ENCODE measurements at places on chromosomes 3 and 15.

GRCh38 chr15:74349241-74349778 lies 18.1 kb downstream of the CYP11A1 start:
- no peak for DNase-seq

DNA sequence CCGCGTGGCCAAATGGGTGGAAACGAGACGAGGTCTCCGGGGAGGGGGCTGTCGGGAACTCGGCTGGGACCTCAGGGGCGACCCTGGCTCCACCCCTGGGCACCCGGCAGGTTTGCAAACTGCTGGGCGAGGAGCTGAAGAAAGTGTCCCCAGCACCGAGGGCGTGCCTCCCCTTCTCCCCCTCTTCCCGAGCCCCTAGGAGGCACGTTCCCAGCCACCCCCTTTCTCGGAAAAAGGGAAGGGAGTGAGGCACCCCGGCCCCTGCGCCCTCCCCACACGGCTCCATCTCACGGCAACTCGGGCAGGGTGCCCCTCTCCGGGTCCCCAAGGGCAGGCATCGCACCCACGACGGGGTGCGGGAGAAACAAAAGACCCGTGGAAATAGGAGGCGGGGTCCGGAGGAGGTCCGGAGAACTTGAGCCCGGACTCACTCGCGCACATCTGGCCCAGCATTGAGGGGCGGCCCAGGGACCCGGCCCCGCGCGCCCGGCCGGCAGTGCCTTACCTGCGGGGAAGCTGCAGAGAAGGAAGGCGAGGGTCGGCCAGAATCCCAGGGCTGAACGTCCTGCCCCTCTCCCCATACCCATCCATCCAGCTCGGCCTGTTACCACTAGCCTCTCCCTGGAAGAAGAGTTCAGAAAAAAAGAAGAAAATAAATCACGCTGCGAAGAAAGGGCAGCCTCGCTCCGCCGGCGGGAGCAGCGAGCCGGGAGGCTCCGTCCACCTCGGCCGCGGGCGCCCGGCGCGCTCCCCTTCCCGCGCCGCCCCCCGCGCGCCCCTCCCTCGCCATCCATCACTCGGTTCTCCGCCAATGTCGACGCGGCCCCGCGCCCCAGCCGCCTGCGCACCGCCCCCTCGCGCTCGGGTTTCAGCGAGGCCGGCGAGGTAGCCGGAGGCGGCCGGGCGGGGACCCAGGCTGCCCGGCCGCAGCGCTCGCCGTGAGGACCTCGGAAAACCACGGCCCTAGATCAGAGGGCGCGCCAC lies 16.3 kb downstream of the RGMA start:
- DNase-seq, result no peak

- DNase-seq, result no peak
These were observed 211.2 kb downstream of the CNTN3 start for GRCh38 chr3:74403307-74403706.

DNA sequence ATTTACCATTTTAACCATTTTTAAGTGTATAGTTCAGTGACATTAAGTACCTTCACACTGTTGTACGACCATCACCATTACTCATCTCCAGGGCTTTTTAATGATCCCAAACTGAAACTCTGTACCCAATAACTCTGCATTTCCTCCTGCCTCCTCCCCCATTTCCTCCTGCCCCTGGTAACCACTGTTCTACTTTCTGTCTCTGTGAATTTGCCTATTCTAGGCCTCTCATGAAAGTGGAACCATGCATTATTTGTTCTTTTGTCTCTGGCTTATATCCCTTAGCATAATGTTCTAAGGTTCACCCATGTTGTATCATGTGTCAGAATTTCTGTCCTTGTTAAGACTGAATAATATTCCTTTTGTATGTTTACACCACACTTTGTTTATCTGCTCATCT lies 154.2 kb downstream of the MECOM start:
- DNase-seq, result no peak

GRCh38 chr3:152405915-152406802 lies 137.4 kb downstream of the MBNL1 start:
- peak; percentile 97 for DNase-seq

DNA sequence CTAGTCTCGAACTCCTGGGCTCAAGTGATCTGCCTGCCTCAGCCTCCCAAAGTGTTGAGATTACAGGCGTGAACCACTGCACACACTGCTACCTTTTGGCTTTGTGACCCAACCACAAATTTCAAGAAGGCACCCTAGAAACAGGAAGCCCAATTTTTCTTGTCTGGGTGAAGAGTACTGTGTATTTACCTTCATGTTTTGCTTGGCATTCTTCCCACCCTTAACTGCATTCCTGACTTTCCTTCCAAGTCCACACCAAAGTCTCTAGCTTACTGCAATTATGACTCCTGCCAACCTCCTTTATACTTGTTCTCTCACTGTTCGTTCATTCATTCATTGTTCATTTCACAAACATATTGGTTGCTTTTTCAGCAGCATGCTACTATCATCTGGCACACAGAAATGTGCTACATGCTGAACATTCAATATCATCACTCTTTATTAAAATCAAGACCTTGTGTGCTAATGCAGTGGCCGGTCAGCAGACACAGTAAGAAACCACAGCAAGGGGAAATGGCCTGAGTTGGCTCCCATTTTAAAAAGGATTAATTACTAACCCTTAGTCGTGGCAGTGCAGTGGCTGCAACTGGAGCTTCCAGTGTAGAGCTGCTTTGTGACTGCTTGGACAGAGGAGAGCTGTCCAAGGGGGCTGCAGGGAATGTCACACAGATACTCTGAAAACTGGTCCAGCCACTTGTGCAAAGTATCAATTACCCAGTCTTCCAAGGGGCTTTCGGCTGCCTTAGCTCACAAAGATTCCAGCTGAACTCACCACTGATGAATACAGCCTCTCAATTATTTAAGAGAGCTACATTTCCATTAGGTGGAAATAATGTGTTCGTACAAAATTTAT lies 94.0 kb downstream of the ETFA start:
- DNase-seq, result no peak

DNA sequence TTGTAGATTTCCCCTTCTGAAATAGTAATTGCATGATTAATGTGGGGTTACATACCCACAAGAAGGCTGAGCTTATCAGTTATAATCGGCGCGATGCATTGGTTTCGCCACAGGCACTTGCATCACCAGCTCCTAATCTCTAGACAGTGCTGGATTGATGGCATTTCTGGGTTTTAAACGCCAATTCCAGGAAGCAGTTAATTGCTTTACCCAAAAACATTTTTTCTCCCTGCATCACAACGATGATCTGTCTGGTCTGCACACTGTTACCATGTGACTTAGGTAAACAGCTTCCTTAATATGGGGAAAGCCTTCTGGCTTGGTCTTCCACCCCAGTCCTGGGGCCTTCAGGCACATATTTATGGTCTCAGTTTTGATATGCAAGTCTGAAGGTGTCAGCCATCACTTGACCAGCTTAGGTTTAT lies 70.0 kb upstream of the HEG1 start:
- peak; percentile 29 for DNase-seq

- peak; percentile 83 for DNase-seq
These were observed 54.7 kb upstream of the TRAK1 start for GRCh38 chr3:42036483-42036823.

DNA sequence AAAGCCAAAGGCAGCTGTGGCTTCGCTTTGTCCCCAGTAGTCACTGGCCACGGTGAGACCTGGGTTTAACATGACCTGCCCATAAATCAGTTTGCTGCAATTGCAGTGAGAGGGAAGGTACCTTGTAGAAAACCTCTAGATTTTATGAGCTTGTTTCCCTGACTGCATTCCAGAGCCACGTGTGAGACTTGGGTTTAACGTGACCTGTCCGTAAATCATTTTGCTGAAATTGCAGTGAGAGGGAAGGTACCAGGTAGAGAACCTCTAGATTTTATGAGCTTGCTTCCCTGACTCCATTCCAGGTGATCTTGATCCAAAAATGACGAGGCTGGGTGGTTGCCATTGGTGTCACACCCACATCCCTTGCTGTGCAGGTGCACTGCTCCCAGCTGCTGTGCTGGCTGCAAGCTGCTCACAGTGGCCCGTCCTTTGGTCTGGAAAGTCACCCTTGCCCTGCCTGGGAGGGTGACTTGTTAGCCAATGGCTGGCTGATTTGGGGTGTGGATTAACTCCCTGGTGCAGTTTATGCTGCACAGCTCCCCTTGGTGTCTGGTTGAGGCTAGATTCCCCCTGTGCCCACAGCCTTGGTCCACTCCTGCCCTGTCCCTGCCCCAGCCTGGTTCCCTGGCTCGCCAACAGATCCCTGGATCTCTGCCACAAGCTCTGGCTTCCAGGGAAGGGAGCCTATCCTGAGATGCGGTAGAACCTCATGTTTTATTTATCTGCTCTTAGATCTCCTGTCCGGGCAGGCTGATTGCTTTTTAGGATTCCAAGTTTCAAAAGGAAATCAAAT lies 192.7 kb upstream of the CTDSPL start:
- no peak for DNase-seq

- DNase-seq, result no peak
These were observed 230.8 kb upstream of the MCTP2 start for GRCh38 chr15:94000606-94001005.

GRCh38 chr15:88648357-88649214 lies 9.8 kb downstream of the ISG20 start:
- no peak for DNase-seq

DNA sequence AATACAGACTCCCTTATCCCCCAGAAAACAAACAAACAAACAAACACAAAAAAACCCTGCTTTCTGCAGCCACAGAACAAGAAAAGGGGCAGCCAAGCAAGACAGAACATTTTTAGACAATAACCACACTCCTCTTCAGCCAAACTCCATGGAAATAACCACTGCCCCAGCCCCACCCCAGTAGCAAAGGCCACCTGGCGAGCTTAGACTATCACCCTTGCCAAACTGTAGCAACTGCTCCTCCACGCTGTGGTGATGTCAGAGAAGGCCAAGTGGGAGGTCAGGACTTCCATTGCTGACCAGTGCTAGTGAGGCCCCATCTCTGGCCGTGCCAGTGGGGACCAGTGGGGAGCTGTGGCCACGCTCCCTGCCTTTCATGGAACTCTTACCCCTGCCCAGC lies 60.3 kb upstream of the CHRNA7 start:
- no peak for DNase-seq

DNA sequence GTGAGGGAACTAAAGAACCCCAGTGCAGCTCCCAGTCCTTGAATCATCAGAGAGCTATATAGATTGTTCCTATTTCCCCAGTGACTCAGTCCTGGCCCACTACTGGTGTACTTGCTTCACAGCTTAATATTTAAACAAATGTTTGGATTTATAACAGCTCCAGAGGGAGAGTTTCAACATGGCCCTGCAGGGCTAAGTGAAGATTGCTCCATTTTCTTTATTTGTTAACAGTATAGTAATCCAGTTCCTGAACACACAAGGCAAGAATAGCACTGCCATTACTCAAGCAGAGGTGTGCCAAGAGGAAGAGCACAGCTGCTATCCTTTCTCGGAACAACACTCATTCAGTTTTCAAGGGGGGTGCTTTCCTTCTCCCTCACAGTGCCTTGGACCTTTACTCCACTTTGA lies 6.5 kb downstream of the SQOR start:
- peak; percentile 98 for DNase-seq

GRCh38 chr15:89677381-89677780 lies 1.8 kb downstream of the PLIN1 start:
- no peak for DNase-seq

DNA sequence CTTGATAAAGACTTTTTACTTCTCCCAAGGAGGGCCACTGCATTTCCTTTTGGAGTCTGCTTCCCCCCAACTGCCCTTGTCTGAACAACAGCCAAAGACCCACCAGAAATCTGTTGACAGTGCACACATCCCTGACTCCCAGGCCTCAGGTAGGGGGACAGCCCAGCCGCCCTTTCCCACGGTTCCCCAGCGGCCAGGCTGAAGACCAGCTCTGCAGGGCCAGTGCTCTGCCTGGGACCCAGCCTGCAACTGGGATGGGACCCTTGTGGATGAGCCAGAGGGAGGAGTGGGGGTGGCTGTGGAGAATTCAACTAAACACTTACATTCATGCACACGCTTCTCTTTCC lies 8.1 kb upstream of the PRR23E start:
- no peak for DNase-seq

DNA sequence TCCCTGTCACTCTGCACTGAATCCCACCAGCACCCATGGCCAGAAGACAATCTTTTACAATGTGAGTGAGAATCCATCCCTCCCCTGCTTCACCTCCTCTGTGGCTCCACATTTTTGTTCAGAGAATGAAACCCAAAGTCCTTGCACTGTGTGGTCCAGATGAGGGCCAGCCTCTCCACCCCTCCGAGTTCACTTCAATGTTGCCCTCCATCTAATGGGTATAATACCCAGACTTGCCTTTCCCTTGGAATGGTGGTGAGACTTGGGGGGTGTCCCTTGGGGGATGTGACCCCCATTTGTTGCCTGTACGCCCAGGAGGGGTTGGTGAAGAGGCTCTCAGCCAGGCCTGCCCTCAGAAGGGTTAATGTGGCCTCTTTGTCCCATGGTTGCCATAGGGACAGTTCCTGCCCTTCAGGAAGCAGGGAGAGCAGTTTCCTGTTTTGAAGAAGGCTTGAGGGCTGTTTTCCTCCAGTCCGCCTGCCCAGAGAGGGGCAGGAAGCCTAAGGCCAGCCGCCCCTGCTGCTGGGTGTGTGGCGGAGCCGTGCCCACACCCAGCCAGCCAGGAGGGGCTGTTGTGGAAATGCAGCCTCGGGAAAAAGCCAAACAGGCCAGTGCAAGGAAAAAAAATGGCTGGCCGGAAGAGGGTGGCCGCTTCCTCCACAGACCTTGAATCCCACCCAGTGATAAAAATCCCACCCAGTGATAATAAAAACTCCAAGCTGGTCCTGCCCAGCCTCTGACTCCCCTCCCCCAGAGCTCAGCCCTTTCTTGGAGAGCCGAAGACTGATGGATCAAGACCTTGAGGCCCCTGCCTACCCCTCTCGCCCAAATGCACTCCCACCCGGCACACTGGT lies 14.6 kb upstream of the FGD5 start:
- DNase-seq, result no peak

GRCh38 chr15:67064607-67065530 lies 533 bp upstream of the SMAD3 start:
- no peak for DNase-seq

DNA sequence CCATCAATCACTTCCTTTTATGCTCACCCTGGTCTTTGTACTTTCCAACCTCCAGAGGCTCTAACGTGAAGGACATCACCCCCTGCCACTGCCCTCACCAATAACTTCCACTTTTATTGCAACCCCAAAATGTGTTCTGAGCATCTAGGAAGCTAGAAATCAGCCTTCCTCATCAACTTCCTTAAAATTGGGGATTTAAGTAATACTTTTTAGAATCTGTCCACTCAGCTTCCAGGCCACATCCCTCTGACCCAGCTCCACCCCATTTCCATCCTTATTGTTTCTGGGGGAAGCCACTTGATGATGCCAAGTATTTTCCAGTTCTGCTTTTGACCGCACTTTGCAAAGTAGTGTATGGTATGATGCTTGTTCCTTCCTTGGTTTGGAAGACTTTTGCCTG lies 73.5 kb upstream of the XCR1 start:
- DNase-seq, result peak; percentile 96

- no peak for DNase-seq
These were observed 1.7 kb upstream of the HRG start for GRCh38 chr3:186664119-186664495.

- no peak for DNase-seq
These were observed 57.9 kb upstream of the EPHA6 start for GRCh38 chr3:96756516-96756915.

DNA sequence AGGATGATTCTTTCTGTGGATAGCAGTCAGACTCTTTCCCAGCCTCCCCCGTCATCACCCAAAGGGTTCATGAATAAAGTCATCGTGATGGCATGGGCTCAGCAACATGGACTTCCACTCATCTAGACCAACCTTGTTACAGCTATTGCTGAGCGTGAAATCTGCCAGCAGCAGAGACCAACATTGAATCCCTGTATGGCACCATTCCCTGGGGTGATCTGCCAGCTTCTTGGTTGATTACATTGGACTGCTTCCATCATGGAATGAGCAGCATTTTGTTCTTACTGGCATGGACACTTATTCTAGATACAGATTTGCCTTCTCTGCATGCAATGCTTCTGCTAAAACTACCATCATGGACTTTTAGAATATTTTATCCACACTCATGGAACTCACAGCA lies 195.6 kb upstream of the AZI2 start:
- no peak for DNase-seq
